ENCODE measurements at places on chromosomes 7 and 10. TPM values are rescaled to one million over a fixed set of nuclear protein-coding genes. Genes with fewer than 3 reads are reported as not detected.

BICC1 gene
- total RNA-seq = 5.8 TPM

OR2A5 gene
- total RNA-seq = not detected

DRGX gene
- total RNA-seq = 0.23 TPM

MSRB2 gene
- 27.2 TPM for total RNA-seq

AKR1B15 gene
- not detected for total RNA-seq

MMP21 gene
- 0.46 TPM for total RNA-seq

CDHR1 gene
- 5.3 TPM for total RNA-seq

COBL gene
- total RNA-seq = 5.1 TPM

MYO3A gene
- 9.7 TPM for total RNA-seq

PLOD3 gene
- total RNA-seq = 24.0 TPM

LFNG gene
- 32.1 TPM for total RNA-seq

ZNF804B gene
- 8.3 TPM for total RNA-seq

LIPJ gene
- total RNA-seq = 1.6 TPM

CYP2C8 gene
- total RNA-seq = 4.2 TPM

AKR1C1 gene
- total RNA-seq = 29.1 TPM

C7orf57 gene
- total RNA-seq = 5.8 TPM
